ENCODE measurements at places on chromosomes 3 and 15.

DNA sequence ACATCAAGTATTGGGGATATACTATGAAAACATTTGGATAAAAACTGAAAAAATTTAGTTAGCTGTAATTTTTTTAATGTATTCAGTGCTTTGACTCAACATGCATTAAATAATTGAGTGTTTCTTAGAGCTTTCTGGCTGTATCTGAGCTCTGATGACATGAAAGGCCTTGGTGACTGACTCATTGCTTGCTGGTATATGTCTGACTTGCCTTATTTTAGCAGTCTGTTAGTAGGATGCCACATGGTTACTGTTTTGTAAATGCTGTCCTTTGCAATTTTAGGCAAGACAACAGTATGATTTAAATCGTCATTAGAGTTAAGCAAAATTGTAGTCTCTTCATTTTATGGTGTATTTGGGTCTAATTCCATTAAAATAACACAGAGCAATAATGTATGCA is 199.2 kb downstream of the GHSR start:
- no peak for DNase-seq

- DNase-seq: no peak
Observed at GRCh38 chr3:100802126-100802525, 92.8 kb downstream of the TFG start.

DNA sequence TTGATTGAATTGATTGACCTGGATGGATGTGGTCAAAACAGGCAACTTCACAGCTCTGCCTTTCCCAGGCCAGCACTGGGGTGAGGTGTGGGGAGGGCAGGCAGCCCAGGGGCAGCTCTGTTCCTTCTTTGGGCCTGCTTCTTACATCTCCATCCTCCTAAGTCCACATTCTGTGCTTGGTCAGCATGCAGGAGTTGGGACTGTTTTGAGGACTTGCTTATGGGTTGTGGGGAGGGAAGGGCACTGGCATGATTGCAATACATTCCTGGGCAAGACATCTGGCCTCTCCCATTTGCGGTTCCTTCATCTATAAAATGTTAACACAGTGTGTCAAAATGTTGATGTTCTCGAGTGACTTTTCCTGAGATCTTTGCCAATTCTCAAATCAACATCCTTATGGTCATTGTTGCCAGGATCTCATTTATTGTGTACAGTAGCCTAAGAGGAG is 84.1 kb downstream of the ST6GAL1 start:
- no peak for DNase-seq

- no peak for DNase-seq
Observed at GRCh38 chr15:30962079-30962478, 29.3 kb downstream of the MTMR10 start.

DNA sequence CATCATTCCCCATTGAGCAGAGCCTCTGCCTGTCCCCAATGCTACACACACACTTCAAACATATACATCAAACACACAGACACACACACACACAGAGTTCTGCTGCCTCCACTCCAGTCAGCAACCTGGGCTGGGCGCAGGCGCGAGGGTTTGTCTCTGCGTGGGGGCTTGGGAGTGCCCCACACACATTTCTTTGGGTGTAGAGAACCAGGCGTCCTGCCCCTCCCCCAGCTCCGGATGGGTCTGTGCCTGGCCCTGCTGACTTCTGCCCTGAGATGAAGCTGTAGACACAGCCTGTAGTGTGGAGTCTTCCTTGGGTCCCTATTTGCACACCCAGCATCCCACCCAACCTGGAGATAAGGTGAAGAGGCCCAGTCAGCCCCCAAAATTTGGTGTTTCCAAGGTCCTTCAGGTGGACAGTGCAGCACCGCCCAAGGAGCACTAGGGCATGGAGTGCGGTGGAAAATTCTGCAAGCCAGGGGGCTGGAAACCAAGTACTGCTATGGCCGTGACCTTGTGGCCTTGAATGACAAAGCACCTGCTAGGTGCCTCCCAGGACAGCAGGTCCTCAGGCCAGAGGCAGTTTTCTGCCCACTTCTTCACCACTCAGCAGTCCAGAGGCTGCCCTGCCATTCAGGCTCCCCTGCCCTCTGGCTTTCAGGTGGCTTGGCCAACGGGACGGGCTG is 26.8 kb downstream of the FBXW12 start:
- DNase-seq: no peak

GRCh38 chr3:184584464-184584891 is 22.9 kb downstream of the EPHB3 start:
- no peak for DNase-seq

DNA sequence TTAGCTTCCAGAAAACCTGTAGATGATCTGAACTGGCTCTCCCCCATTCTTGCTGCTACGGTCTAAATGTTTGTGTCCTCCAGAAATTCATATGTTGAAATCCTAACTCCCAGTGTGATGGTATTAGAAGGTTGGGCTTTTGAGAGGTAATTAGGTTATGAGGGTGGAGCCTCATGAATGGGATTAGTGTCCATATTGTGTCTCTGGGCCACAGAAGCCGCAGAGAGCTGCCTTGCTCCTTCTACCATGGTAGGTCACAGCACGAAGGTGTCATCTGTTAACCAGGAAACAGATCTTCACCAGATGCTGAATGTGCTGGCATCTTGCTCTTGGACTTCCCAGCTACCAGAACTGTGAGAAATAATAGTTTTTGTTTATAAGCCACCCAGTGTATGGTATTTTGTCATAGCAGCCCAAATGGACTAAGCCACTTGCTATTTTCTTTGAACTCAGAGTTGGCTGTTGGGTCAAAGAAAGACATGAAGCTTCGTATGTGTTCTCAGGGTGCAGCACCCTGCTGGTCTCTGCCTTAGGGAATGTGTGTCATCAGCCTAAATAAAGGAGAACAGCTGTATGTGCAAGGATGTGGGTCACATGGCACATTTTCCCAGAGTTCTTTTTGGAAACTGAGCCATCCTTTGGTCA is 317.5 kb upstream of the SLCO3A1 start:
- no peak for DNase-seq

DNA sequence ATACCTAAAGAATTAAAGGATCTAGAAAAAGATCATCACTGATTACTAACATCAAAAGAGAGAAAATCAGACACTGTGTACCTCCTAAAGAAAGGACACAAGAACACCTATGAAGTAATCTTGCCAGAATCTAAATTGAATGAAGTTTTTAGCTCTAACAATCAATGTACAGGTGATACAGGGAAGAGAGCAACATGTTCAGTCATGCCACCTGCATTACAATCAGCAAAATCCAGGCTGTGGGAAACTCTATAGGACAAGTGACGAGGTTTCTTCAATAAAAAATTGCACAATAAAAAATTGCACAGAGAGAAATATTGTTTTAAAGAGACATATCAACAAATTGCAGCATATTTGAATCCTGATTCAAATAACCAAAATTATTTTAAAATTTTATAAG is 93.3 kb downstream of the SEMA5B start:
- DNase-seq: no peak

- no peak for DNase-seq
Observed at GRCh38 chr3:175279911-175280310, 420.8 kb downstream of the NAALADL2 start.

DNA sequence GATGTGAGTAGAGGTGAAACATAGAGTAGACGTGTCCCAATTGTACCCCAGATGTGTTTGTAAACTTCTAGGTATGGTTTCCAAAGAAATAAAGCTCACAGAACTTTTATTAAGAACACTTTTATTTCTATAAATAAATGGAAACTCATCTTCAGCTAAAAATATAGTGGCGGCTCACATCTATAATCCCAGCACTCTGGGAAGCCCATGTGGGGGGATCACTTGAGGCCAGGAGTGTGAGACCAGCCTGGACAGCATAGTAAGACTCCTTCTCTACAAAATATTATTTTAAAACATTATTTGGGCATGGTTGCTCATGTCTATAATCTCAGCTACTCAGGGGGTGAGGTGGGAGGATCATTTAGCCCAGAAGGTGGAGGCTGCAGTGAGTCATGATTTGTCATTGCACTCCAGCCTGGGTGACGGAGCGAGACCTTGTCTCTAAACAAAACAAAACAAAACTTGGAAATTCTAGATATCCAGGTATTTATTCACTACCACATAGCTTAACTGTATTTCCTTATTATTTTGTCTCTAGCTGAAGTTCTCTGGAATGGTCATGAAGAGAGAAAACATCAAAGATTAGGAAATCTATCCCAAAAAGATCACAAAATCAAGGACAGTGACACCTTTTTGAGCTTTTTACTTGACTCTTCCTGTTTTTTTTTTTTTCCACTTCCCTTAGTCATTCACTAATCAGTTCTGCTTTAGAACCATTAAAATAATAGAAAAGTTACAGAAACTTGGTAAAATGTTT is 258.1 kb downstream of the TIGIT start:
- no peak for DNase-seq

- no peak for DNase-seq
Observed at GRCh38 chr3:135138776-135139175, 343.7 kb downstream of the EPHB1 start.

DNA sequence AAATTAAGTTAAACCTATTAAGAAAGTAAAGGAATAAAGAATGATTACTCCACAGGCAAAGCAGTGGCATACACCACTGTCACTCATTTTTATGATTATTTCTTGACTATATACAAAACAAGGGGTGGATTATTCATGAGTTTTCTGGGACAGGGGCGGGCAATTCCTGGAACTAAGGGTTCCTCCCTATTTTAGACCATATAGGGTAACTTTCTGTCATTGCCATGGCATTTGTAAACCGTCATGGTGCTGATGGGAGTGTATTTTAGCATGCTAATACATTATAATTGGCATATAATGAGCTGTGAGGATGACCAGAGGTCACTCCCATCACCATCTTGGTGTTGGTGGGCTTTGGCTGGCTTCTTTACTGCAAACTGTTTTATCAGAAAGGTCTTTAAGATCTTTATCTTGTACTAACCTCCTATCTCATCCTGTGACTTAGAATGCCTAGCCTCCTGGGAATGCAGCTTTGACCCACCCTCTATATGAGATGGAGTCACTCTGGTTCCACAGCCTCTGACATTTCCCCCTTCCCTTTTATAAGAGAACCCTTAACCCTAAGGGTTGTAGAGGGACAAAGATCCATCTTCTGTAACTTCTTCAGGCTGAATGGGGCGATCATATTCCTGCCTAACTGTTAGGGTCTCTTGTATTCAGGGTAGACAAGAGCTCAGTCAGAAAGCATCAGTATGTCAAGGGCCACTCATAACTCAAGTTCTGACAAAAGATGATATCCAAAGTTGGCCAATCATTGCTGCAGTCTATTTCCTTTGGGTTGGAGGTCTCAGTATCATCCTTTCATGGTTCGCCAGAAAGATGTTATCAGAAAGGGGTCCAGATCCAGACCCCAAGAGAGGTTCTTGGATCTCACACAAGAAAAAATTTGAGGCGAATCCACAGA is 79.5 kb upstream of the LIPC start:
- DNase-seq: no peak

GRCh38 chr3:190989218-190989617 is 126.7 kb upstream of the GMNC start:
- no peak for DNase-seq

- no peak for DNase-seq
Observed at GRCh38 chr3:18512007-18512406, 86.9 kb upstream of the SATB1 start.

DNA sequence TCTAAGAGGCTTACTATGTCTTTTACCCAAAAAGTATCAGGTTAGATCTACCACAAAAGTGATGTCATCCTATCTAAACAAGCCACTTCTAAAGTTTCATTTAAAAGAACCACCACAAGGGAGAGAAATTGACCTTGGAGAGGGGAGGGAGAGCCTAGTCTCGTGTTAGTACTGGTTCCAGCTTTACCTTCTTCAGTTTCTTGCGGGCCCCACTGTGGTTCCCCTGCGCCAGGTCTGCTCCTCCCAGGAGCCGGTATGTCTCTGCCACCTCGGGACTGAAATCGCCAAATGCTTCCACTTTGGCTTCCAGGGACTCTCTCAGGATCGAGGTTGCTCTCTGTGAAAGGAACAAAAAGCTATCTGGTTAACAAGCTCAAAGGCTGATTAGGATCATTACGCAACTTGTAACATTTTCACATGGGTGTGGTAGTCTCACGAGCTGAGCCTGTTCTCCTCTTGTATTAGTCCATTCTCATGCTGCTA is 51.1 kb downstream of the SYNM start:
- no peak for DNase-seq

- DNase-seq: no peak
Observed at GRCh38 chr3:156535798-156536197, 19.1 kb downstream of the SSR3 start.

DNA sequence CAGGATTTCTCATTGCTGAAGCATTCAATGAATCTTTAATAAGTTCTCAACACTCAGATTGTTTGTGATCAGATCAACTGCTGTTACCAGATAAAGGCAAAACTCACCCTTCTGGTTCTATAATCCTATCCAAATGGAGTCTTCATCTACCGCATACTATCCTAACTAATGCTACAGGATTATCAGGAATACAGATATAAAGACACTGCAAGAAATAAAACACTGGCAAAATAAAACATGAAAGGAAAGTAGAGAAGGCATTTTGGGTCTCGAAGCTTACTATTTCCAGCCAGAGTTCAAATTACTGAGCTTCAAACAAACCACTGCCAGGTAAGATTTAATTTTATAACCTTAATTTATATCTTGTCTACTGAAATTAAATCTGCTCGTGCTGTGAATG is 524 bp downstream of the CHRM5 start:
- DNase-seq: no peak

DNA sequence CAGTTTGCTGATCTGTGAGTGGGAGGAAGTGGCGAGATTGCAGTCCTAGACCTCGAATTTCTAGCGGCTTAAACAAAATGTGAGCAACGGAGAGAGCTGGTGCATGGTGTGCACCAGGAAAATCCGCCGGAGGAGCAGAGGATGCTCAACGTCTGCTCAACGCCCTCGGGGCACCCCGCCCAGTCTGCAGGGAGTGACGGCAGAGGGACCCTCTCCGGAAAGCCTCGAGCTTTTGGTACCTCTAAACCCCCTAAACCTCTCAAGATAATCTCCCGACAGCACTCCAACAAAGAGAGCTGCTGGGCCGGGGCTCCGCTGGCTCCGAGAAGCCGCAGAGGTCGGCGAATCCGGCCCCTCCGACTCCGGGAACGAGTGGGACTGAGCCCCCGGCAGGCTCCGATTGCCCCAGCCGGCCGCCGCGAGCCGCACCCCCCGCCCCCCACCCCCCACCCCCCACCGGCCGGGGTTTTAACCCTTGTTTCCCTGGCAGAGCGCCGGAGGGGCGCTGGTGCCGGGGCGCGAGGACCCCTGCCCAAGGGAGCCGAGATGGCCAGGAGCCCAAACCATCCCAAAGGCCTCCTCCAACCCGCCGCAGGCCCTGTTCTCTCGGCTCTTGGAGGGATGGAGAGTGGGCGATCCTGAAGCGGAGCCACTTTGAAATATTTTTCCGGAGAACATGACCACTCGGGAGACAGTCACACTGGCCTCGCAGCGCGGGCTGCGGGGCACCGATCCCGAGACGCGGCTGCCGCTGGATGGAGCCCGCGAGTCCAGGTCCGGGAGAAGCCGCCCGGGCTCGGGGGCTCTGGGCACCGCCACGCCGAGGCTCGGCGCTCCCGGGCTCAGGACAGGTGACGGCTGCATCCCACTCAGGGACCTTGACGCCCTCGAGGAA is 1.5 kb downstream of the MEGF11 start:
- DNase-seq: peak; percentile 30

DNA sequence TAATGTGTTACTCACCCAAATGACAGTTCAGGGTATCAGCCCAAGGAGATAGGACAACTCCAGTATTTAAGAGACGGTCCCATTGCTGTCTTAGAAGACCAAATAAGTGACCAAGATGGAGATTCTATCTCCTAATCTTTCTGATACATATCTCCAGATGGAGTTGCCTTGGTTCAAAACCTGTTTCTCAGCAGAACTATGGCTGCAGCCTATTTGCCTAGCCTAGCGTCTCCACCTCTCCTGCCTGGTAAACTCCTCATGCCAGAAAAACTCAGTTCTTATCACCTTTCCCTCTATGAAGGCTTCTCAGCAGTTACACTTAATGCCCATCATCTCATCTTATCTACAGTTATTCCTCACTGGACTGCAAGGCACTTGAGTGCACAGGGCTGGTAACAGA is 1.2 kb upstream of the CSPG5 start:
- DNase-seq: no peak

All from hippocampal formation (tissue), 2 donors.